Muscle of leg (tissue), 16 donors: ENCODE measurements at places on chromosomes 7 and 10. TPM values are rescaled to one million over a fixed set of nuclear protein-coding genes. Genes with fewer than 3 reads are reported as not detected.
A peak's percentile ranks its signal among the peaks of the same experiment; 100 is the strongest.

The REPIN1 gene
- polyA plus RNA-seq = 69.6 TPM

GRCh38 chr7:150332852-150333635, 8.4 kb downstream of the RARRES2 start:
- no peak for DNase-seq

The FFAR4 gene
- polyA plus RNA-seq = not detected

- peak; percentile 83 for DNase-seq
Observed at GRCh38 chr7:2729893-2730716, 42.1 kb downstream of the AMZ1 start.

The GIMAP6 gene
- polyA plus RNA-seq = 16.7 TPM

DNA sequence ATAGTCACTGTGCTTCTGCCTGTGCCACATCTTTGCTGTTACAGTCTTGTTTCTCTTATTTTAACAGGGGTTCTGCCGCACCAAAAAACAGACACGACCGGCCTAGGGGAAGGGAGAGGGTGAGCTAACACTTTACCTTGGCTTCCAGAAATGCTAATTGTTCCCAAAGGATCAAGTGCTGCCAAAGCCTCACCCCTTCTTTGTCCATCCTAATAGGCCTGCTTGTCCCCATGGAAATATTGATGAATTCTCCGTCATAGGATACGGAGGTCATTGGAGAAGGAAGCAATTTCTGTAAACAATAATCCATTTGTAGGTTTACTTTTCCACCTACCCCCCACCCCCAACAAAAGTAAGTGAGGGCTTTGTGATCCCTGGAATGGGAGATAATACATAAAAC, 567.3 kb downstream of the KCNMA1 start:
- DNase-seq = peak; percentile 80

The MIOS gene
- 27.2 TPM for polyA plus RNA-seq

DNA sequence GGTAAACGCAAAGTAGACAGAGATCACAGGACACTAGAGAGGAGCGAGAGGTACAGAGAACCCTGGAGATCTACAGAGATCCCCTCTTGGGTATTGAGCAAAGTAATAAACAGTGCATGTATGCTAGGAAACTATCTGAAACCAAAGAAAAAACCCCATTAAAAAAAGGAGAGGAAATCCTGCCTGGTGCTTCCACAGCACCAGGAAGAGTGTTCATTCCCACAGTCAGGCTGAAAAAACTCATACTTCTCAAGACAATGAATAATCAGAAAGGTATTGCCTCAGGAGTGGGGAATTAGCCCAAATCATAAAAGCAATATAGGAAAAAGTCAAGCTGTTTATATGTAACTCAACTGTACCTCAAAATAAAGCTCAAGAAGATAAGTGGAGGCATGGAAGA, 59.1 kb downstream of the ANKRD26 start:
- no peak for DNase-seq

- no peak for DNase-seq
Observed at GRCh38 chr10:62959553-62959952, 143.4 kb upstream of the EGR2 start.

DNA sequence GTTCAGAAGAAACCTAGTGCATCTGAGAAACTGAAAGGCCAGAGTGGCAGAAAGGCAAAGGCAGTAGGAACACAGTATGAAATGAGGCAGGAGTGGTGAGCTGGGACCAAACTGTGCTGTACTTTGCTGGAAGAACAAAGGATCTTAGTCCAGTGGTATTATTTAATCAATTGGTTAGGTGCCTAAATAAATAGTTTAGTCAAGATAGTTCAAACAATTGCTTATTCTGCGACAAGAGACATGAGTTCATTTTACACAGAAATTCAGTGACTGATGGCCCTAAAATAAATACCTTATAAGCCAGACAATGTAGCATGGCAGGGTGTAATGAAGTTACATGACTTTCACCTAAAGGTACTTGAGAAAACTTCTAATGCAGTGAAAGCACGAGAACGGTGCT, 181.8 kb upstream of the LRRN3 start:
- no peak for DNase-seq

- no peak for DNase-seq
Observed at GRCh38 chr10:52814506-52814905, 41.9 kb upstream of the MBL2 start.

DNA sequence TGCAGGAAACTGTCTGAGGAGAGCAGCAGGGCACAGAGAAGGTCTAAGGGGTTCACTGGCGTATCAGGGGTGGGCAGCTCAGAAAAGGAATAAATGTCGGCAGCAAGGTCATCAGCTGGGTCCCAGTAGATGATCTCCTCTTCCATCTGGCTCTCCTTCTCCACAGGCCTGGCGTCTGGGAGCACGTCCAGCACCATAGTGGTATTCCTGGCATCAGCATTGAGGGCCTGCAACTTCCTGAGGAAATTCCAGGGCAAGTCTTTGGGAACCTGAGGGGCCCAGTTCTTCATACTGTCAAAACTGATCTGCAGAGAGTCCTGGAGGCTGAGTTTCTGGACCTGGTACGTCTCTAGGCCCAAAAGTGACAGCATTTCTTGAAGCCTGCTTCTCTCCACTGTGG, 9.6 kb upstream of the MRPS24 start:
- no peak for DNase-seq

The PNLIP gene
- not detected for polyA plus RNA-seq

- DNase-seq = peak; percentile 76
Observed at GRCh38 chr7:91342346-91342745, 78.1 kb downstream of the FZD1 start.

GRCh38 chr10:125984346-125984745, 88.0 kb downstream of the FANK1 start:
- no peak for DNase-seq

DNA sequence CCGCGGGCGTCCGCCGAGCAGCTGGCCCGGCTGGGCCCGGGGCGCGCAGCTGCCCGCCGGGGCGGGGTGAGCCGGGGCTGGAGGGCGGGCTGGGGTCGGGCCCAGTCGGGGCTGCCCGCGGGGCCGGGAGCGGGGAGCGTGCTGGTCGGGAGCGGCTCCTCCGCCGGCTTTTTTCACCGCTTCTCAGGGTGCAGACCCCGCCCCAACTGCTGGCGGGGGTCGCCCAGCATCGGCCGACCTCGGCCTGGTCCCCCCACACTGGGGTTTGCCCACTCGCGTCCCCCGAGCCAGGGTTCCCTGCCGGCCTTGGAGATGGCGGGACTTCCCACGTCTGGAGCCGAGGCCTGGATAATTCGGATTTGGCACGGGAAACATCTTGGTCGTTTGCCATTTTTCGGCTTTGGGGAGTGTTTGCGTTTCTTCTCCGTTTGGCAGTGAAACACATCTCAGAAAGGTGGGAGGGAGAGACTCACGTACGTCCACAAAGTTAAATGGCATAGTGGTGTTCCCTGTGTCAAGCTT, 432 bp downstream of the TMEM248 start:
- peak; percentile 79 for DNase-seq
